Glomerular endothelial cell (primary cell): ENCODE measurements at places on chromosomes 3 and 15.

GRCh38 chr15:88344786-88345185 is 88.2 kb upstream of the NTRK3 start:
- DNase-seq = no peak

GRCh38 chr15:78751602-78751979 is 59.7 kb downstream of the ADAMTS7 start:
- DNase-seq = no peak

DNA sequence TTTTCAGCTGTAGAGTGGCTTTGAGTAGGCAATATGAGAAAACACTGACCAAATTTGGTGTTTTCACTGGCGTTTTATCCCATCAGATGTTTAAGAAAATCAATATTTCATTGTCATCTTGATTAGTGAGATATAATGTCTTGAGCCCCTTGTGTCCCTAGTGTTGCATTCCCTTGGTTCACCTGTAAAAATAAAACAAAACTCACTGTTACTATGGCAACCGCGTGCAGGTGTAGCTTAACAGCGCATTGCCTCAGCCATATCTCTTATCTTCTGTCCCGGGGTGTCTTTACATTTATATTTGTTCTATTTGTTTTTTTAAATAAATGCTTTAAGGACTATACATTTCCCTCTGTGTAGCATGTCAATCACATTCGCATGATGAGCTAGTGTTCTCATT is 551.6 kb downstream of the ZIC1 start:
- no peak for DNase-seq

DNA sequence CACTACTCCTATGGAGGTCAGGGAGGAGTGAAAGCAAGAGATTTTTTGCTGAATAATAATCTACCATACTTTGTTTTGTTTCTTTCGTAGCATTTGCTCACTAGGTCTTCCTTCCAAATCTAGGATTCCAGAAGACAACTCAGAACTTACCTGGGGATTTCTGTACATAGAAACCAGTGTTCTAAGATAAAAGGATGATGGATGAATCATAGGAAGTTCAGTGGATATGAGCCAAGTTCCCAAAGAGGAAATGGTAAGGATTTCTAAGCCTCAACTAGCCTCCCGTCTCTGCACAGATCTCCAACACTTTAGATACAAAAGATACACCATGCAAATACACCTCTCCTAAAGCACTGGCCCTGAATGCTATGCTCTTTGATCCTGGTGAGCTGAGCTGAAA is 283.9 kb downstream of the TAFA4 start:
- no peak for DNase-seq

DNA sequence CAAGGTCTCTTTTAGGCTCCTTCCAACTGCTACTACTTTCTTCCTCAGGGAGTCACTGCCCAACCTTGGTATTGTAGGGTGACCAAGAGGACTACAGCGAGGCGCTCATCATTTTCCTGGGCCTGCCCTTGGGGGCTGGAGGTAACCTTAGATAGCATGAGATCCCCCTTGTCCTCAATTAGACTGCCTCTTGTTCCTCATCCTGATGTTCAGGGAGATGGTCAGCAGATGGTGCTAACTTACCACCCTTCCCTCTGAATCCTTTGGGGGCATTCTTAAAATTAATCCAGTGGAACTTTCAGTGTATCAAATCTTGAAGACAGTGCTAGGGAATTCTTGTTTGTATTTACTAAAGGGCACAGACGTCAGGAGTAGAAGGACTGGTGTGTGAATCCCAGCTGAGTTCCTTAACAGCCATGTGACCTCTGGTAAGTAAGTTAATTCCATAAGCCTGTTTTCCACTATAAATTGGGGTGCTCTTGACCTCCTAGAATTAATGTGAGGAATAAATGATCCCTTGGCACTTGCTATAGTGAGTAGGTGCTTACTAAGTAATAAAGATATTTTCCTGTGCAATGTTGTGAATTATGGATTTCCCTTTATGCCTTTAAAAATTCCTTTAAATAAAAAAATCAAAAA is 4.1 kb upstream of the CLPX start:
- DNase-seq = no peak

GRCh38 chr3:64460141-64460730 is 227.6 kb downstream of the ADAMTS9 start:
- DNase-seq = no peak

- no peak for DNase-seq
Observed at GRCh38 chr3:140092848-140093536, 158.0 kb downstream of the CLSTN2 start.

- no peak for DNase-seq
Observed at GRCh38 chr15:58311556-58311955, 120.2 kb upstream of the LIPC start.

DNA sequence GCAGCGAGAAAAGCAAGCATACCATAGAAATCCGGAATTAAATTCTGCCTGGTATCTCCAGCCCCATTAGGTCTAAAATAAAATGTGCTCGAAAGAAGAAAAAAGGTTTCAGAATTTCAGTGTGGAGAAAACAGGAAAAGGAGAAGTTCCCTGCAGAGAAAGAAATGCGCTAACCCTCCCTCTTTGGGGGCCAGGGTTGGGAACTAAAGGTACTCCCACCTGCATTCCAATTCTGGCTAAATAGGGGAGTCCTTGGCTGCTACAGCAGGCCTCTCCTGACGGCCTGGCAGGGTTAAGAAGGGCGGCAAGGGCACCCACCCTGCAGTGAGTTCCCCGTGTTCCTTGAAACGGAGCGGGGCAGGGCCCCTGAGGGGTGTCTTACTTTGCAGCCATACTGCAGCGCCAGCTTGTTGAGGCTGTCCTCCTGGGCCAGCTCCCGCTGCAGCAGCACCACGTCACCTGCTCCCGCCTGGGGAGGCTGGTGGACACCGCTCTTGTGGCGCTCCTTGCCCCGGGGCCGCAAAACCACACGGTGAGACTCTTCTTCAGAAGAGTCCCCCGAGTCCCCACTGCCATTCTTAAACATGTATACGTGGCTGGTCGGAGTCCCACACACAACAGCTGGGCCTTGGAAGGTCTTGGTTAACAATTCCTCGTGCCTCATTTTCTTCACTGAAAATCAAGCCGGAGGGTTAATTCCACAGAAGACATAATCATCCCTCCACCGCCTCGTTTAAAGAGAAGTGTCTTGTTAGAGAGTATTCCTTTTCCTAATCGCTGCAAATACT is 1.7 kb downstream of the LYSMD4 start:
- DNase-seq = no peak

- peak; percentile 96 for DNase-seq
Observed at GRCh38 chr15:70892002-70892911, at the start of the genes LRRC49 and THAP10. Gene LRRC49 (plus strand): TSS chr15:70892826. CDS start chr15:70892895, 69 bp downstream. Gene THAP10 (minus strand): TSS chr15:70892433. CDS start chr15:70892272, 161 bp downstream.

DNA sequence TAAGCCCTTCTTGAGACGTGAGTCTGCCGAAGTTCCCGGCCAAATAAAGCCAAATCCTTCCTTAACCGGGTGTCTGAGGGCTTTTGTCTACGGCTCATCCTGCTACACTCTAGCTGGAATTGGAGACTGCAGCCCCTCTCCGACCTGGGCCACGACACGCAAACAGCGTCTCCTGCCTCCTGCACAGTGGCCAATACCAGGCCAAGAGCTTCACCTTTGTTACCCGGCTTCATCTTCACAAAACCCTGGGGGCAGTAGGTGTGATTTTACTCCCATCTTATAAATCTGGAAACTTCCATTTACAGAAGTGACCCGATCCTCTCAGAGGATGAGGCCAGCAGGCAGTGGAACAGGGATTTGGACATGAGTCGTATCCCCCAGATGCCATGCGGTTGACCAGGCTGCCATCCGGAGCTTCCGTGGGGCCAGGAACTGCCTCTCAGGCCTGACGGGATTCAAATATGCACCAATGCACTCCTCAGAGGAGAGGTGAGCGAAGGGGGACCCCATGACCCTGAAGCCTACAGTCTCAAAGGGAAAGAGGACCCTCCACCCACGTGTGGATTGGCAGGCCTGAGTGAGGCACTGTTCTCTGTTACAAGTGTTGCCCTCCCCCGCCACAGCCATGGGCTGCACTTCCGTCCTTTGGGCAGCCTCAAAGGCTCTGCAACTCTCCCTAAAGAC is 53.2 kb upstream of the KLF13 start:
- no peak for DNase-seq

- DNase-seq = no peak
Observed at GRCh38 chr3:149560001-149560400, 85.5 kb downstream of the TM4SF4 start.

- DNase-seq = no peak
Observed at GRCh38 chr15:69951898-69952555, 145.7 kb downstream of the TLE3 start.

GRCh38 chr3:109114746-109115145 is 3.2 kb downstream of the MORC1 start:
- DNase-seq = no peak

DNA sequence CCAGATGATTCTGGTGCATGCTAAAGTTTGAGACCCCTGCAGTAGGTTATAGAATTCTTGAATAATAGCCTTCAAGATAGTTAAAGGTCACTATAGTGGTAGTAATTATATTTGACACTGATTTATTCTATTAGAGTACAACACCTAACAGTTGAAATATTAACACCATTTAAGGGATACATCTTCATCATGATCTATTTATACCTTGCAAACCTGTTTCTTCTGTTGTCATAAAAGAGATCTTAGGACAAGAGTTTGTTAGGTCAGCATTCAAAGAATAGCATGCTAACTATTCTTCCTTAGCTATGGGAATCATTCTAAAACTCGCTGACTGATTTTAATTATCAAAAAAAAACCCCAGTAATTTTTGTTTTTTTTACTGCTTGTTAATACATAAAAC is 46.5 kb downstream of the TSC22D2 start:
- no peak for DNase-seq

DNA sequence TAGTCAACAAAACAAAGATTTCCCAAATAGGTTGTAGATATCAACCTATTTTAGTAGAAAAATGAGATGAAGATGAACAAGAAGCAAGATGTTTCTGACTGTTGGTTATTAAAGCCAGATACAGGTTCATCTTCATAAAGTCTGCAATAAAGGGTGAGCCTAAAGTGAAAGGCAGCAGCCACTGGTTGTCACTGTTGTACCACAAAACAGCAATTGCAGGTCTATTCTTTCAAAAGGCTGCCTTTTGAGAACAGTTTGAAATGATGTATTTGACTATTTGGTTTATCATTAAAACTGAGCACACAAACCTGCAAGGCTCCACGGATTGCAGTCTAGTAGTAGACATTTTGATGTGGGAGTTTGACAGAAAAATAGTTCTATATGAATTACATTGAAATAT is 543.4 kb downstream of the GBE1 start:
- DNase-seq = no peak

- DNase-seq = no peak
Observed at GRCh38 chr3:194112120-194113106, 23.5 kb upstream of the HES1 start.

- no peak for DNase-seq
Observed at GRCh38 chr3:152184971-152185686, 83.6 kb upstream of the MBNL1 start.

DNA sequence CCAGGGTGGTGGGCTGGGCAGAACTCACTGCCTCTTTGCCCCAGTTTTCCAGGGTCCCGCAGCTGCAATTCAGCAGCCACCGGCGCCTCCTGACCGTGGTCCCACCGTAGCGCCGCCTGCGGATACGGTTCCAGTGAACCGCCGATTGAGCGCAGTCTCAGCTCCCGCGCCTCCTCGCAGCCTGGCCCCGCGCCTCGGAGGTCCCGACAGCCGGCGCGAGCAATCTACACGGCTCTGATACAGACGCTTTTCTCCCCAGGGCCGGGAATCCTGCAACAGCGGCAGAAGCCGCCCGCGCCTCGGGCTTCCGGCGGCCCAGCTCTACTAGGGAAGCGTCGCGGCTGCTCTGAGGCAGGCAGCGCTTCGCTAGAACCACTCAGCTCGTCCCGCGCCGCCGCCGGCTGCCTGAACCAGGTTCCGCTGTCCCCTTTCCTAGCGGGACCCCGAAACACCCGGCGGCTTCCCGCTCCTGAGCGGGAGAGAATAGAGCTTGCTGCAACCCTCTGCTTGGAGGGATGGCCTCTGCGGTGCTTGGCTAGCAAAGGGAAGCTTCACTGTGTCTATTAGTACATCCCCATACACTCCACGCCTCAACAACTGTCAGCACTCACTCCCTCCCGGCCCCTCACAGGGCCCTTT is 3.1 kb downstream of the FOXL2NB start:
- no peak for DNase-seq

- no peak for DNase-seq
Observed at GRCh38 chr15:44646460-44646859, 17.0 kb downstream of the SPG11 start.

DNA sequence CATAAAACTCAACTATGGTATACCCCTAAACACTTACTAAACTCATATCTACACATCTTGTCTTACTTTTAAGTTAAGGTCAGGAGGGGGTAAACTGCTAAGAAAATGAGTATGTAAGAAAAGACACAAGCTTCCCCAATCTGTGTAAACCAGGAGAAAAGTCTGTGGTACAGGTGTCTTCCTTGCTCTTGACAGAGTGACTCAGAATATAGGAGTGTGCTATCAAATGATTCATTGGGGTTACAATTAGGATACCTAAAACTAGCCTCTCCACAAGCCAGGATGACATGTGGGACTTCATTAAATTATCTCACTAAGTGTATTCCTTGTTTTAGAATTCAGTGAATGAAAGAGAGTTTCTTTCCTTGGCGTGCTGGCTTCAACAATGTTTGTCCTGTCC is 274.8 kb downstream of the BBX start:
- DNase-seq = no peak

GRCh38 chr3:116388867-116389385 is 56.4 kb downstream of the LSAMP start:
- DNase-seq = no peak

DNA sequence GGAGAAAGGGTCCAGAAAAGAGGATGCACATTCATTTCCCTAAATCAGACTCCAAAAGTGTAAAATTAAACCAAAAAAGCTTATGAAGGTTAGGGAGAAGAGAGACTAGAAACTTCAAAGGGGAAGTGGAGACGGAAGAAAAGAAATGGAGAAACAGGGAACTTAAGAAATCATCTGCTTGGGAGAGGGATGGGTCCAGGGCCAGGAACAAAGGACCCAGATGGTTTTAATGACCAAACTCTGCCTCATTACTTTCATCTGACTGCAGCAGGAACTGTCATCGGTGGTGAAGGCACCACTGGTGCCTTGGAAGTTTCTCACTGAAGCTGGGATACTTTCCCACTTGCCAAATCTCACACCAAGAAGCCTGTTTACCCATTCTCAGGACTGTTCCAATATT is 70.5 kb upstream of the SLC4A7 start:
- DNase-seq = no peak

DNA sequence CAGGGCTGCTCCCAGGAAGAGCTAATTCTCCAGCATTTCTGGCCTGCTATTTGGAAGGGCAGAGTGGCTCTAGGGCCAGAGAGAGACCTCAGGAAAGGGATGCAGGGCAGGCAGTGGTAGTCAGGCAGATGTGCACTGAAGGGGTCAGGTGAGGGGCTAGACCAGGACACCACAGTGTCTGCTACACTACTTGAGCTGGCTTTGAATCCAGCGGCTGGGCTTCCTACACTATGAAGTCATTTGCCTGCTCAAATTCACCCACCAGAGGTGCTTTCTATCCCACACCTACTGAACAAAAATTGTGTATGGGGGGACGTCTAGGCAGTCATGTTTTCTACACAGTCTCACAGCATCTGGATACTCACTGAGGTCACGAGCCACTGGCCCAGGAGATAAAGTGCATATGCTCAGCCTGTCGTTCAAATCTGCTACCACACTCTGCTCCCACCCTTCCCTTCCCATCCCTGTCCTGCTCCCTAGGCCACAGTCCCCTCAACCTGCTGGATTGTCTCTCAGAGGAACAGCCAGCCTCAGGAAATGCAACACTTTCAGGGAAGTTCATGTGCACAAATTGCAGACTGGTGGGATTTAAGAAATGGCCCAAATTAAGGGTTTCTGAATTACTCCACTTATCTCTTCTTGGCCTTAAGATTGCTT is 49.9 kb upstream of the SLC6A11 start:
- no peak for DNase-seq
